ENCODE measurements at places on chromosomes 5 and 9. TPM values are rescaled to one million over a fixed set of nuclear protein-coding genes. Genes with fewer than 3 reads are reported as not detected.

Gene TCERG1
- polyA plus RNA-seq, result 184 TPM

- no peak for DNase-seq
Observed at GRCh38 chr5:43193181-43193893, 1.3 kb downstream of the NIM1K start.

GRCh38 chr5:12985142-12985541, 959.3 kb downstream of the DNAH5 start:
- DNase-seq, result no peak

Gene FUT7
- not detected for polyA plus RNA-seq

DNA sequence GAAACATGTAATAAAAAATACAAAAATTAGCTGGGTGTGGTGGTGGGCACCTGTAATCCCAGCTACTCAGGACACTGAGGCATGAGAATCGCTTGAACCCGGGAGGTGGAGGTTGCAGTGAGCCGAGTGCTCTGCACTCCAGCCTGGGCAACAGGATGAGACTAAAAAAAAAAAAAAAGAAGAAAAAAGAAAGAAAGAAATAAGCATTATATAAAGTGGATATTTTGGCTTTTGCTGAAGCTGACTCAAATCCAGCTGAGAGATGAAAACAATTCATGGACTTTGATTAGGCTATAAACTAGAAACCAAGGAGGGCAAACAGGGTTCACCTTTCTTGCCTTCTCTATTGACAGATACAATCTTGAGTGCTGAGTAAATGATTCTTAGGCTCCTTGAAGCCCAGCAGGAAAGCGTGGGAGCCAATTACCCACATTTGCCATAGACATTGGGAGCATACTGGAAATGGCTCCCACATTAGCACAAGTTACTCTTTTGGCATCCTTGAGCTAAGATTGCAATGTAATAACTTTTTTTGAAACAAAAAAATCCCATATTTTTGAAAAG, 2.4 kb upstream of the BTF3 start:
- no peak for DNase-seq

DNA sequence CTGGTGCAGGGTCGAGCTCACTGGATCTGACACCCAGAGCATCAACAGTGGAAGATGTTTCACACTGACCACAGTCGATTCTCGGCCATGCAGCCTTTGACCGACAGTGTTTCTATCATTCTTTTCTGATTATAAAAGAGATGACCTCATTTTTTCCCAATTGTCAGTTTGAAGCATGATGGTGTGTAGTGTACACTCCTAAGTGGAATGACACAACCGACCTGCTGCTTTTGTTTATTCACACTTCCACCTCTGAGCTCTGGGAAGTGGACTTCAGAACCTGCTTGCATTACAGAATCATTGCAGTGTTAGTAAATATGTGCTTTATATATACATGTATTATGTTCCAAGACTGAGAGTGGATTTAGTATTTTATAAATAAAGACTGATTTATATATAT, 128.6 kb downstream of the IRX2 start:
- no peak for DNase-seq

- DNase-seq, result peak; percentile 43
Observed at GRCh38 chr5:4883360-4883759, 256.8 kb upstream of the ADAMTS16 start.

DNA sequence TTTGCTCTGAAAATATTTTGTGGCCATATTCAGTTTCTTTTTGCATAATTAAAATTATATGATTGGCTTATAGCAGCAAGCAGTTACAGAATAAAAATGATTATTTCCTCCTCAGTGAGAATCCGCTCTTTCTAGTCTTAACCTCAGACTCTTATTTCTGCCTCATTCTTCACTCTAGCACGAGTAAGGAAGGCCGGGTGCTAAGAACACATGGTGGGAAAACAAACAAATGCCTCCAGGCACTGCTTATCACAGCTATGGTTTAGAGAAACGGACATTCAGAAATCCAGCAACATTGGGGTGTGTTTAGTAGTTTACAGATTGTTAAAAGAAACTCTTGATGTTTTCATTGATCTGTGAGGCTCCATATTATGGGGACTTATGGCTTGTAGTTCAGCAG, 168.7 kb downstream of the KDM4C start:
- no peak for DNase-seq

DNA sequence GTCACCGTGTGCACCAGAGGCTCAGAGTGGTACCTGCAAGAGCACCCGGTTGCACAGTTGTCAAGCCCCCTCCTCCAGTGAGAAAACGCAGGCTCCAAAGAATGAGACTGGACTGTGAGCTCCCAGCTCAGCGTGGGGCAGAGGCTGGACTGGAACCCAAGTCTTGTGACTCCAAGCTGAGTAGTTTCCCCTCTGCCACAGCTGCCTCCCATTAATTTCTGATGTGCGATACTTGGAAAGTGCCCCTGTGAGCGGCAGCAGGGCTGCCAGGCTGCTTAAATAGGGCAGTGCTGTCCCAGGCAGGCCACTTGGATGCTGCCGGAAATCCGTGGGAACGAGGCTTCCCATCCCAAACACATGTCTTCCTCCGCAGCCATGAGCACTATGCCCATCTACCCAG, 62.2 kb upstream of the ANGPTL2 start:
- DNase-seq, result no peak

DNA sequence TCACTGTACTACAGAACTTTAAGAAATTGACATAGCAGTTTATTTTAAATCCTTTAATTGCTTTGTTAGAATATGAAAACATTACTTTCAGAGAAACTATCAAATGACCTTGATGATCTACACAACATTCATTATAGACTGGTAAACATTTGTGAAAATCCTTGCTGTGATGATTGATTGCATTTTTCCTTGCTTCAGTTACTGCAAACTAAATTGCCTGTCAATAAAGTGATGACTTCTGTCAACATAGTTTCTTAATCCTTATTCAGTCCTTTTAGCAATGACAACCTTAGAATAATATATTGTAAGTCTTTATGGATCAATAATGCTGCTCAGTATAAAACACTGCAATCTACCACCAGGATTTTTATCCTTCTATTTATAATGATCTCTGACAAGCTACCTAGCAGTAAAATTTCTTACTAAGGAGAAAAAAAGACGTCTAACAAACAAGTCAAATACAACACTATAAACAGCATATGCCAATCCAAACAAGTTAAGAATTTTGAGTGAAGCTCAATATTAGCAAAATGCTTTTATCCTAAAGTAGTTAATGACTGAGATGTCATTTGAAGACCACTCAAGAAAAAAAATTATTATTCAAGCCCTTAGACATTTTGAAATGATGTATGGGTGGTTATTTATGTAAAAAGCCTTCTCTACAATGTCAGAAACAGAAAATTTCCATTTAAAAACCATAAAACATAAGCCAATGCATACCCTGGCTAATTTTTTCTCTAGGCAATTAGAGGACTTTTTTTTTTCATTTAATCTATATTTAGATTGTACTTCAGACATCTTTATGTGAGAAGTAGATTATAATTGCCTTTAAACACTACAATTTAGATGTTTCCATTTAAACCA, 105.5 kb downstream of the FBXL17 start:
- no peak for DNase-seq

- DNase-seq, result no peak
Observed at GRCh38 chr9:128735373-128735772, 11.4 kb upstream of the ZDHHC12 start.

Gene TRIP13
- polyA plus RNA-seq, result 14.5 TPM

DNA sequence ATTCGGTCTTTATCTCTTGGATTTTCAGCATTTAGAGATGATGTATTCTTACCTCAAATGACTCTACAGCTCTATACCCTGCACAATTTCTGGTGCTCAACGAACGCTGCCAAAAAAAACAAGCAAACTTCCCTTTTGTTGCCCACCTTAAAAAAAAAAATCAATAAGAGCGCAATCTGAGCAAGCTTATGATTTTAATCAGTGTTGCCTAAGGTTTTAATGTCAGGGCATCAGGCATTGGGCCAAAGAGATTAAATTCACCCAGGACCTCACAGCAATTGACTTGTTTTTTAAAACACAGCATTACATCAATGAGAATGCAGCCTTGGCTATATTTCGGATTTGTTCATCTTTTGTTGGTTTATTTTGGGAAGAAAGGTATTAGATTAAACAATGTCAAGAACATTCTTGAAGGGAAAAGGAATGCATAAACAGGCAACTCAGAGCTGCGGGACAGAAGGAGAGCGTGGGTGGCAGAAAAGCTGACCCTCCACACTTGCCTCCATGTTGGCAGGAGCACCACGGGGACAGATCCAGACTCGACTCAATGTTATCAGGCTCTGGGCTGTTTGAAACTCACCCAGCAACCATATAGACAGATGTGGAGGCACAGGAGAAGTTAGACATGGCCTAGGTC, 127.5 kb upstream of the DAPK1 start:
- no peak for DNase-seq

DNA sequence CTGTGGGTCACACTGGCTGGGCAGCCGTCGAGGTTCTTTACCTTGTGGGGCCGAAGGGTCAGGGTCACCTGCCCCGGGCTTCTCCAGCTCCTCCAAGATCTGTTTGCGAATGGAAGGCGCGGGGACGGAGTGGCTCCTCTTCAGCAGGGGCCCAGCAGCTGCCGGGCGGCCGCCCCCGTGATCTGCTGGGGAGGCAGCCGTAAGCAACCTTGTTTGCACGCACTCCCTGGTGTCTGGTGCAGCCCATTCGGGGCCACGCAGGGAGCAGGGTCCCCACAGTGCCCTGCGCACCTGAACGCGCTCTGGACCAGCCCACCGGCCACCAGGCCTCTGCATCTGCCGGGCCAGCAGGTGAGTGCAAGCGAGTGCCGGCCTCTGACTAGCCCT, 34.9 kb downstream of the PNPLA7 start:
- DNase-seq, result no peak

- DNase-seq, result no peak
Observed at GRCh38 chr9:34507966-34508365, 14.8 kb downstream of the ENHO start.

DNA sequence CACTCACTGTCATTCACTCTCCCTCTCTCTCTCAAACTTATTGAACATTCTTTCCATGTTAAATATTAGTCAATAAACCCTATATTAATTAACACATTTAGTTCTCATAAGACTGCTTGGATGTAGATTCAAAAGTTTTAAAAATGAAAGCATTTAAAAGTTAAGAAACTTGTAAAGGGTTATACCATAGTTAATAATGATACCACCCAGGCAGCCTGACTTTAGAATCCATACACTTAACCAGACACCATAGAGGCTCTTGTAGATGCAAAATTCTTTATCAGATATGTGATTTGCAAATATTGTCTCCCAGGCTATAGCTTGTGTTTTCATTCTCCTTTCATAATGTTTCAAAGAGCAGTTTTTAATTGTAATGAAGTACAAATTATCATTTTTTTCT, 335.8 kb upstream of the ACTBL2 start:
- no peak for DNase-seq

DNA sequence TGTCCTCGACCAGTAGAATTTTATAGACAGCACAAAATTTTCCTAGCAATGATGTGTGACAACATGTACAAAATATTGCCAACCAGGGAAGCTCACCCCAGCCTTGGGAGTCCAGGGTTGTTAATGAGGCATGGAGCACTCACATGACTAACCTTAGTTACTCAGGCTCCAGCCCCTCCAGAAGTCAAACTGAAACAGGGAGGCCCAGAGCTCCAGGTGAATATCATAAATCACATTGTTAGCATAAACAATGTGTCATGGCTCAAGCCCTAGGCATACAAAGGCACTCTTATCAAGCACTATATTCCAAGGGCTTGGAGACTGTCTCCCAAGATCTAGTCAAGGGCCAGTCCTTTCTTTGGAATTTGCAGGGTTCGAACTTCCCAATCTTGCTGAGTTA, 44.4 kb downstream of the TNFAIP8 start:
- DNase-seq, result peak; percentile 53

DNA sequence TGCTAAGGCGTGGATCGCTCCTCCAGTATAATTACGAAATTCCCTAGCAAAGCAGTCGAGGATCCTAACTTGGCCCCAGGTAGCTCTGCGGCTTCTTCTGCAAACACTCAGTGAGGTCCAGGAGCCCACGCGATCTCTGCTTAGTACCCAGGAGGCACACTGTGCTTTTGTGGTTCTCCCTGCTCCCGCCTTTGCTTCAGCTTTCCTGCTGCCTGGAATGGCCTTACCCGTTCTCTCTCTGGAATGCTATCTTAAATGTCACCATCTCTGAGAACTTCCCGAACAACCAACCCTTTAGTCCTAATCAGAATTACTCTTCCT, 639 bp downstream of the INVS start:
- no peak for DNase-seq

GRCh38 chr5:138180183-138180782, 1.4 kb downstream of the KIF20A start:
- peak; percentile 63 for DNase-seq

GRCh38 chr9:104831681-104832080, 67.8 kb downstream of the NIPSNAP3B start:
- DNase-seq, result no peak

GRCh38 chr5:93126634-93127033, 454.4 kb downstream of the NR2F1-AS1 start:
- DNase-seq, result no peak

DNA sequence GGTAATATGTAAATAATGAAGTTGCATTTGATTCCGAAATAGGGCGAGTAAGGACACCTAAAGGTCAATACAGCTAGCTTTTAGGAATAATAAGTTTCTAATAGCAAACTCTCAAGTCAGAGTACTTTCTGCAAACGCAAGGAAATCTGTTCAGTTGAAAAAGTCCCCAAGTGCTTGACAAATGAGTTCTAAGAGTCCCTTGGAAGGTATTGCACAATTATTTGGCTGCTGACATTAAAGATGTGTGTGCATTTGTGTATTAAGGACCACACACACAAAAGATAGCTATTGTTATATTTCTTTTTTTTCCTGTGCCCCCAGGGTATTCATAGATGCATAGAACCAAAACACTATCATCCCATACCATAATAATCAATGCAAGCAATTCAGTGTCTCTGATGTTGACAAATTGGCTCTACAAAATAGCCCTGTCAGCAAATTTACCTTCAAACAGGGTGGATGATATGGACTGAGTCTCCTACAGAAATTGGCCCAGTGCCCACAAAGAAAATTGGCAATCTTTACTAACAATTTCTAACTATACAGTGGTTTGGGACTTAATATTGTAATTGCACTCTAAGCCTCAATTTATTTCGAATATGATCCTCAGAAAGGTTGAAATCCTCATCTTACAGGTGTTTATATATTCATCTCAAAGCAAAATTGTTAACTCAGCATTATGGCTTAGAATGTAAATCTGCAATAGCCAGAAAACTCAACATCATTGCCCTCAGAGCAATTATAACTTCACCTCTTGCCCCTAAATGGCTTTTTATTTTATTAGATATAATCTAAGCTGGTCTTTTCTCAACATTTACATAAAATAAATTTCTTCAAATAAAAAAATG, 827.2 kb downstream of the MAT2B start:
- DNase-seq, result no peak

Gene NUTM2G
- 1.1 TPM for polyA plus RNA-seq

DNA sequence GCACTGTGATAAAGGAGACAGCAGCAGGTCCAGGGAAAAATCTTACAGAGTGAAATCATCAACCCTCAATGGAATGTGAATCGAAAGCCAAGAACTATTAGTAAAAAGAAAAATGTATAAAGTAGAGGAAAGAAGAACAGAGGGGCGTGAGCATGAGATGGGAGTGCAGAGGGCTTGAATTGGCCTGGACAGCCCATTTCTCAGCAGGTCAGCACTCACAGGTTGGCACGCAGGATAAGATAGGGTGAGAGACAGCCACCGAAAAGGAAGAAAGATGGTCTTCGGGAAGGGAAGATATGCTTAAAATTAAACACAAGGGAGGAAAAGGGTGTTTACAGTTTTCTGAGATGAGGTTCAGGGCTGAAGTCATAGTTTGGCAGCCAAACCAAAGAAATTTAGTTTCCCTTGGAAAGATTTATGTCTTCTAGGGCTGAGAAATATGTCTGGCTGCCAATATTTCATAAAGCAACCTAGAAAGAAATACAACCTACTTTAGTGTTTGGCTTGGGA, 524.7 kb downstream of the SPATA31D1 start:
- DNase-seq, result no peak

GRCh38 chr9:89144238-89144637, 34.4 kb downstream of the SHC3 start:
- no peak for DNase-seq

Gene GPR150
- 0.07 TPM for polyA plus RNA-seq
